ENCODE measurements at places on chromosomes 5 and 9.
A peak's percentile ranks its signal among the peaks of the same experiment; 100 is the strongest.

DNA sequence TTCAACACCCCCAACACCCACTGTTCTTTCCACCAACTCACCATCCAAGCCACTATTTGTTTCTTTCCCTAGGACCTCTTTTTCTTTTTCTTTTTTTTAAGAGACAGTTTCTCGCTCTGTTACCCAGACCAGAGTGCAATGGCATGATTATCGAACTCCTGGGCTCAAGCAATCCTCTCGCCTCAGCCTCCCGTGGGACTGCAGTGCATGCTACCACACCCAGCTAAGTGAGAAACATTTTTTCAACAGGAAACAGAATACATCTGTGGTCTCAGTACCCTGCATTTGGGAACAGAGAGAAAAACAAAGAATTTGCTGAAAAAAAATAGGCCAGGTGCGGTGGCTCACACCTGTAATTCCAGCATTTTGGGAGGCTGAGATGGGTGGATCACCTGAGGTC, 24.6 kb downstream of the B4GALT1 start:
- DNase-seq: peak; percentile 7

DNA sequence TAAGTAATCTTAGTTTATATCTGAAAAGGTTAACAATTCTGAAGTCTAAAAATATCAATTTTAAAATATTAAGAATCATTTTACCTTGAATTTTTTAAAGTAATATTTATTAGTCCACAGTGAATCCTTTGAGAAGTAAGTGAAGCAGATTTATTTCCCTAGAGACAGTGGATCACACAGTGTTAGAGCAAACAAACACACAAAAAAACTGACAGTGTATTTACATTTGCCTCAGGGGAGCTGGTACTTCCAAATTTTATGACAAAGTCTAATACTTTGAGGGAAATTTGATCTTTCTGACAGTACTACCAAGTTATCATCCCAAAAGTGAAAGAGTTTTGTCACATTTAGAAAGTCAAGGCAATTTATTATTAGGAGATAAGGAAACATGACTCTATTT, 1750.6 kb upstream of the CDH9 start:
- no peak for DNase-seq

DNA sequence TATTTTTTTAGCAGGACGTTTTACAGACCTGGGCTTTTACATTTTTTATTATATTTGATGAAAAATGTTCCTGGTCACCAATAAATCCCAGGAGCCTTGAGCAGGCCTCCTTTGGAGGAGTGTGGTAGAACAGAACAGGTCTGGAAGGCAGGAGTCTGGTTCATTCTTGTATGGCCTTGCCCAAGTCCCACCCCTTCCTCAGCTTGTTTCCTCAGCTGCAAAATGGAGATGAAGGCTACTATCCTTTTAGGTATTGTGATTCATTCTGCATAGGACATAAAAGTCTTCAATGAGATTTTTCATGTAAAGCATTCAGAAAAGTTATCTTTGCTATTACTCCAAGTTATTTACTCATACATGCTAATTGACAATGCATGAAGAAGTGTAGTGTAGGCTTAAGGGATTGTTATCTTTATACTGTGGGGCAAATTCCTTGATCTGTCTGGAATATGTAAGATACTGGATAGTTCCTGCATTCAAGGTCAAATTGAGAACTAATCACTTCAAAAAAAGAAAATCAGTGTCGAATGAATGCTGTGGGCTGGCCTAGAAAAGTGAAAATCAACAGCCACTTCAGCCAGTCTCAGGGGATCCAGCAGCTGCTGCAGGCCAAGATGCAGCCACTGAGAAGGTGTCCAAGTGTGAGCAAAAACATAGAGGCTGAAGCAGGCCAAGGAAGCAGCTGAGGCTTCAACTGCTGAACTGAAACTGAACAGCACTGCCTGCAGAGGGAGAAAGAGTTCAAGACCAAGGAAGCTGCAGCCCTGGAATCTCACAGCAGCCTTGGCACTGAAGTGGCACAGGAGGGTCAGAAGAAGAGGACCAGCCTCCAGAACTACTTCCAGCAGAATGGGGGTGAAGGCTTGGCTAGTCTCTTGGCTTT, 15.5 kb upstream of the SLC36A3 start:
- DNase-seq: peak; percentile 74

DNA sequence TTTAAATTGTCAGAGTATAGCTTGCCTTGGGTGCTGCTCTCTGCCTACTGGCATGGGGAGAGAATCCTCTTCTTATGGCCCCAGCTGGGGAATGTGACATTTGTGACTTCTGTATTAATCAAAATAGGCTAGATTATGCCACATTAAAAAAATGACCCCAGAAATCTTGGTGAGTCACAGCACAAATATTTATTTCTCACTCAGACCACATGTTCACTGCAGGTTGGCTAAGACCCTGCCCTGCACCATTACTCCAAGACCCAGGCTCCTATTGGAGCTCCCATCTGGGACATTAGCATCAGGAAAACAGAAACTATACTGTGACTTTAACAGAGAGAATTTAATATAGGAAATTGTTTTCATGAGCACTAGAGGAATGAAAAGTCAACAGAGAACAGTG, 16.6 kb upstream of the WHRN start:
- DNase-seq: no peak

DNA sequence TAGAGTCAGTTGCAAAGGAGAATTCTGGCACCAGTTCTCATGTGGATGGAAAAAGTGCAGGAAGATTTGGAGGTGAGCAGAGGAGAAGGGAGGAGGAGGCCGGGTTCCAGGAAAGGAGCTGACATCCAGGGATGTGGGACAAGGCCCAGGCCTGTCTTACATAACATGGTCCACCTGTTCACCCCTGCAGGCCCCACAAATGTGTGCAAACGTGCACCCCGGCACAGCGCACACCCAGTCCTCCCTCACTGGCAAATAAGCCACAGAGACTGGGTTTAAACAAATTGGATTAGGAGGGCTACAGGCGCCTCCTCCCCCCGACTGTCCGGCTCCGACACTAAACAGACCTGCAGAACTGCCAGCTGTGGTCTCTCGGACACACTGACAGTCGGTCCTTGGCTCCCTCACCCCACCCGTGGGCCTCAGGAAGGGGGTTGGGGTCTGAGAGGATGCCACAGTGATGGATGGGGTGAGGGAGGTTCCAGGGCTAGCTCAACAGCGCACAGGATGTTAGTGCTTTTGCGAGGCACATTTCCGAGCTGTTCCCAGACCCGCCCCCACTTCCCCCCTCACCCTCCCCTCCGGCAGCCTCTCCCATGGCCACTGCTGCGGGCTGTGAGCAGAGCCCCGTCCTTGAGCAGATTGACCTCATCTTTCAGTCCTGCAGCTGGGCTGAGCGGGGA, 43.4 kb upstream of the IL17B start:
- DNase-seq: peak; percentile 98

GRCh38 chr5:139371482-139372435, 11.3 kb downstream of the SLC23A1 start:
- DNase-seq: no peak

DNA sequence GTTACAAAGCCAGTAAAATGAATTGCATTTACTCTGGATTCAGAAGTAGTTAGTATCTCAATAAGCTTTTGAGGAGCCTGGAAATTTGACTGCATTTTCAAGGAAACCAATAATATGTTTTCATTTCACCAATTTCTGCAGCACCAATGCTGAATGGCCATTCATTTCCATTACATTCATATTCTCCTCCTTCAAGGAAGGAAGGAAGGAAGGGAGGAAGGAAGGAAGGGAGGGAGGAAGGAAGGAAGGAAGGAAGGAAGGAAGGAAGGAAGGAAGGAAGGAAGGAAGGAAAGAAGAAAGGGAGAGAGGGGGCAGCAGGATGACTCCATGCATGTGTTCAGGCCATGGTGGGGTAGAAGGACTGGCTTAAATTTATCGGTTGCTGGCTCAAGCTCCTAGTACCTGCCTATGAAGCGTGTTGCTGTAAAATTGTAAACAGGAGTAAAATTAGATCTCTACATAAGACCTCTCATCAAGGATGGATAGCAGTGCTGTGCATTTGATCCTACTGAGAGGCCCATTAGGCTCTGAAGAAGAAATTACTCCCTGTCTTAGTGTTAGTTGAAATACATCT, 498.8 kb upstream of the TNC start:
- DNase-seq: no peak

DNA sequence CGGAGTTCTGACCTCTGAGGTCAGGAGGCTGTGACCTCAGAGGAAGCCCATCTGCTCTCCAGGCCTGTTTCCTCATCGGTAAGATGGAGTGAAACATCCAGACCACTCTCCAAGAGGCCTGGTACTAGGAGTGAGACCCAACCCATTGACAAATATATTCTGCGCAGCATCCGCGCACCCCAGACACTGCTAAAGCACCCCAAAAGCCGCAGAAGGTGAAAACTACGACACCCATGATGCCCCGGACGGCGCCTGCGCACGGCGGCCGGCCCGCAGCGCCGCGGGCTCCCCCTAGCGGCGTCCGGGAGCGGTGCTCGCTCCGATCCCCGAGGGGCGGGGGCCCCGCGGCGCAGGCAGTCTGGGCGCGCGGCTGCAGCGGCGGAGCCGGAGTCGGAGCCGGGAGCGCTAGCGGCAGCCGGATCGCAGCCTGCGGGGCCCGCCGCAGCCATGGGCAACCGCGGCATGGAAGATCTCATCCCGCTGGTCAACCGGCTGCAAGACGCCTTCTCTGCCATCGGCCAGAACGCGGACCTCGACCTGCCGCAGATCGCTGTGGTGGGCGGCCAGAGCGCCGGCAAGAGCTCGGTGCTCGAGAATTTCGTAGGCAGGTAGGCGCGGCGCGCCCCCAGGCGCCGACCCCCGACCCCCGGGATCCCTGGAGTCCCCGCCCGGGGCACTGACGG, at the start of gene DNM1:
Gene DNM1, plus strand, starts transcription at position 356 of the 683 bp plus-strand sequence. Its CDS starts 92 bp downstream, at position 448.
- peak; percentile 77 for DNase-seq

DNA sequence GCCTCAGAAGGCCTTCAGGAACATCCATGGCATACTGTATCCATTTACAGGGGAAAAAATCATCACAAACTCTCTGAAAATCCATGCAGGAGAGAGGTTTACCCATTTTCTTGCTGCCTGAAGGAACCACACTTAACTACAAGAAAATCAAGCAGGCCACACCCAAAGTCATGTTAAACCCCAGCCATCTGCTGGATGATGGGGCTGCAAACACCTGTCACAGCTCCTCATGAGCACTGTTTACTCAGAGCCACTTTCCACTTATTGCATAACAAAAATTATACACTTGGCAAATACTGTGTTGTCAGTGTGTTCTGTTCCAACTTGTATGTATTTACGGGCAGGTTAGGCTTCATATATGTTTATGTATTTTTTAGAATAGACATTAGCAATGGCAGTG, 35.8 kb downstream of the PPIC start:
- no peak for DNase-seq

DNA sequence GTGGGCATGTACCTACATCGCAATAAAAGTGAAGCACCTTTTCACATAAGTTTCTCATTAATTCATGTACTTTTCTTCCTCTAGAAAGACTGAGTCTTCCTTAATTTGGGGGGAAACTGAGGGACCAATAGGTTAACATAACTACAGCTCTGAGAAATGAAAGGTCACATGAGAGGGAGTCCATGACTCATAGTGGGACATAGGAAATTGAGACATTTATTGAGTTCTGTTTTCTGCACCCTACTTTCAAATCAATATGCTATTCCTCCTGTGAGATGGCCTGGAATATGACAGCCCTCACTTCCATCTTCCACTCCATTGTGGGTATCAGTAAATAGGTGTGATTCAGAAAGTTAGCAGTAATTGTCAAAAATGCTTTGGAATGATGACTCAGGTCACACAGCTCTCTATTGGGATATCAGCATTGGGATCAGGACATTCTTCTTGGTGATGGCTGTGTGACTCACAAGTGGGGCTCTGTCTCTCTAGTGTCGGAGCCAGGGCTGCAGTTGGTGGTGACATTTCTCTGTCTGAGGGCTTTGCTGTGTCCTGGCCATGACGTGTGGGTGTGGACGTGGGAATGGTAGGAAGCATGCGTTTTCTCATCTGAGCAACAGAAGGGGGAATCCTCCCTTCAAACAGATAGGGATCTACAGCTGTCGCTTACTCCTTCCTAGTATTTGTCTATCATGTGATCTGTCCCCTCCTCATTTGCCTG, 125.0 kb downstream of the TRIO start:
- DNase-seq: peak; percentile 100

DNA sequence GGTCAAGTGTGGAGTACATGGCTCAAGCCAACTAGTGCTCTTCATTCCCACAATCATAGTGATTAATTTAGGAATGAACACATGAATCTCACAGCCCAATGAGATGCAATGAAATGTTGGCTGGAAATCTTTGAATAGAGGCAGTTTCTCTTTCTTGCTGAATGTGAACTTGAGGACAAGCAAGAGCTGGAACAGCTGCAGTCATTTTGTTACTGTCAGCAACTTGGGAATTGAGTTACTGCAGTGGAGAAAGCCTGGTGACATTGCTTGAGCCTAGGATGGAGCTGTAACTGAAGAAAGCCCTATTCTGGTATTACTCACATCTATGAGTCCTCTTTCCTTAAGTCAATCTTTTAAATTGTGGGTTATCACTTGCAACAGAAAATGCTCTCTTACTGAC, 62.3 kb downstream of the YIPF5 start:
- no peak for DNase-seq

DNA sequence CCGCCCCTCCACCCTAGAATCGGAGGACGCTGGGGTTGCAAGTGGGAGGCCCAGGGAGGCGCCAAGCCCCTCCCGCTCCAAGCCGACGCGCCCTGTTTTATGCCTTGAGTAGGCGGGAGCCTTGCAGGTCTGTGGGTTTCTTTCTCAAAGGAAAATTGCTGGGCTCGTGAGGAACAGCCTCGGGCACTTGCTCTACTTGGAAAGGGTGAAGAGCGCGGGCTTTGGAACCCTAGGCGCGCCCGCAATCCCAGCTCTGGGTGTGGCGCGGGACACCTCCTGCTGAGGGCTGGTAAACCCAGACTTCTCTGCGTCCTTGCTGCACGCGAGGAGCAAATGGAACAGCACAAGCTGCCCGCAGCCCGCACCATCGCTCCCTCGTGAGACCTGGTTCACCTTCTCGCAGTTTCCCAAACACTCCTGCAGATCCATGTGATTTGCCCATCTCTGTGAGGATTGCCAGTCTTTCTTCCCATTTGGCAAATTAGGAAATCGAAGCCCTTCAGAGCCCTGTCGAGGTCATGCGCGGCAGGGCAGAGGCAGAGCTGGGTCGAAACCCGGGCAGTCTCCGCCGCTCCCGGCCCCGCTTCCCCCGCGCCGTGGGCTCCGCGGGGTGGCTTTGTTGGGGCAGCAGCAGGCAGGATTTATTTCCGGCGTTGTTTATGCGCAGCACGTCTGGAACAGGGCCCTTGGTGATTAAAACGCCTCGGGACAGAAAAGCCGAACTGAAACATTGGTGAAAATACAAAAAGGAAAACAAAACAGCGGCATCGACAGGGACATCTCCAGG, 98.4 kb upstream of the CPLX2 start:
- peak; percentile 53 for DNase-seq

GRCh38 chr5:69184621-69185020, 4.8 kb upstream of the CENPH start:
- no peak for DNase-seq
